NCI-H187 treated with DMSO at 0.1 percent for 48 hours (cell line): ENCODE measurements at places on chromosomes 6 and 20.

DNA sequence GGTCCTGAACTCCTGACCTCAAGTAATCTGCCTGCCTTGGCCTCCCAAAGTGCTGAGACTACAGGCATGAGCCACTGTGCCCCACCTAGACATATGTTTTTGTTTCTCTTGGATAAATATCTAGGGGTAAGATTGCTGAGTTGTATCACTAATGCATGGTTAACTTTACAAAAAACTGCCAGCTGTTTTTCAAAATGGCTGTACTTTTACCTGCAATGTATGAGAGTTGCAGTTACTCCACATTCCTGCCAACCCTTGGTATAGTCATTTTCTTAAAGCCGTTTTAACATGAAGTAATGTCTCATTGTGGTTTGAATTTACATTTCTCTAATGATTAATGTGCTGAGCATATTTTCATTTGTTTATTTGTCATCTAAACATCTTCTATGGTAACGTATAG lies 289.7 kb downstream of the UTRN start:
- DNase-seq, result no peak

- DNase-seq, result no peak
Observed at GRCh38 chr6:36110863-36111262, 19.4 kb upstream of the MAPK13 start.

DNA sequence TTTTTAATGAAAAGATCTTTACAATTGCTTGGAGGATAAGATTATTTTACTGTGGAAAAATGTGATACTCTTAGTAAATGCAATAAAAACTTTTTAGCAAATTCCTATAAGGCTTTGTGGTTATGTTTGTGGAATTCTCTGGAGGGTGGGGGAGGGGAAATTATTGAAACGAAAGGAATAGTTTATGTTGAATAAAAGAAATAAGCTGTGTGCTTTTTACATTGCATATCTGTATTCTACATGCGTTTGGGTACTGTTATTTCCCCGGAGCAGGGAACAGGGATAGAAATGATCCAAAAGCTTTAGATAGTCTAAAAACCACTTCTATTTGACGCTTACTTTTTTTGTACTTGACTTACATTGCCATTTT lies 143.8 kb downstream of the SLC16A10 start:
- no peak for DNase-seq

DNA sequence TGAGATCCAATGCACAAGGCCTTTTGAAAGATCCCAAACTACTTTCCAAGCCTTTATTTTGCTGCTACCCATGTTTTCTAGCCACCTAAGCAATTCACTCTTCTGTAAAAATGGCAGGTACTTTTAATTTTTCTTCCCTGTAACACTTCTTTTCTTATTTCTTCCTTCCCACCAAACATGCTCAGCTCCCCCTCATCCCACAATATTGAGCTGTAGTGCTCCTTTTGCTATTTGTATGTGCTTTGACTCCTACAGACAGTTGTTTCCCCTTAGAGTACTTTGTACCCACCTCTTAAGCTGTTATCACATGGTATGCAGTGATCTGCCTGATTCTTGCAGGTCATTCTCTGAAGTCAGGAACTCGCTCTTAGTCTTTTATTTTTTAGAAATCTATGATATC lies 49.3 kb downstream of the QKI start:
- DNase-seq, result no peak

DNA sequence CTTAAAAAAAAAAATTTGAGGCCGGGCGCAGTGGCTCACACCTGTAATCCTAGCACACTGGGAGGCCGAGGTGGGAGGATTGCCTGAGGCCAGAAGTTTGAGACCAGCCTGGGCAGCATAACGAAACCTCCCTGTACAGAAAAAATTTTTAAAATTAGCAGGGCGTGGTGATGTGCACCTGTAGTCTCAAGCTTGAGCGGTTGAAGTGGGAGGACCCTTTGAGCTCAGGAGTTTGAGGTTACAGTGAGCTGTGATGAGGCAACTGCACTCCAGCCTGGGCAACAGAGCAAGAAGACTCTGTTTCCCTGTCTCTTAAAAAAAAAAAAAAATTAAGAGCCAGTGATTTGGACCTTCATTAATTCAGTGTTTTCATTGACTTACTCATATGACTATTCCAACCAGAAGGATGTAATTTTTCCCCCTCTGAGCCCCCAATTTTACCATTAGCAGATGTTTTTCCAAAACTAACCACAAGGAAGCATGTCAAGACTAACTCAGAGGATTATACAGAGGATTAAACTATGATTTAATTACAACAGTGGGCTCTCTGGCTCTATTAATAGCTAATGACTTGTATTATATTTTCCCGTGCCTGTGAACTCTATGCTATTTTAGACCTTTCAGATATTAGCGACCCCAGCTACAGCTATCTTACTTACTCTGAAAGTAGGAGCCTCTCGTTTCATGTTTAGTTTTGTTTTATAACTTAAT lies 75.1 kb downstream of the ARID1B start:
- DNase-seq, result no peak

GRCh38 chr6:151119823-151120524 lies 119.8 kb upstream of the AKAP12 start:
- DNase-seq, result no peak

GRCh38 chr6:99432877-99433276 lies 7.8 kb upstream of the PNISR start:
- no peak for DNase-seq

DNA sequence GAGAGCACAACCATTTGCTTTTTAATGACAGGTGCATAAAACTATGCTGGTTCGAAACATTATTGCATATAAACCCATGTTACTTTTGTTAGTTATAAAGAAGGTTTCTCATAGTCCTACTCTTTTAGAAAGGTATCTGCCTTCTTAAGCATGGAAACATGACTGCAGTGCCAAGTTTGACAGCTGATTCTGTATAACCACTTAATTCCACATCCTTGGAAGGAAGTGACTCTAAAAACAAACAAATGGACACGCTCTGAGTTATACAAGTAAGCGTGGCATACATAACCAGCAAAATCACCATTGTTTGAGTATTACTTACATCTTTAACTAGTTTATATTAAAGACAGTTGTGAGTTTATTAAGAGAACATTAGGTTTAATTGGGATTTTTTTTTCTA lies 125.0 kb upstream of the HDGFL1 start:
- no peak for DNase-seq

DNA sequence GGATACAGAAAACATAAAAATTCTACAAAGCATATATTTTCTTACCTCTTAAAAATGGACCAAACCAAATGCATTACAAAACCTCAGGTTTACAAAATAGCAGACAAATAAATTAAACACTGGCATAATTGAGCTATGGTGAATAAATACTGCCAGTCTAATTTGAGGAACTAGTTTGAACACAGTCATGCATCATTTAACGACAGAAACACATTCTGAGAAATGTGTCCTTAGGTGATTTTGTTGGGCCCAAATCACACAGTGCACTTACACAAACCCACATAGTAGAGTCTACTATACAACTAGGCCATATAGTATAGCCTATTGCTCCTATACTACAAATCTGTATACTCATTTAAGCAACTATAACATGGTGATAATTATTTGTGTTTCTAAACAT lies 215.6 kb downstream of the FOXC1 start:
- DNase-seq, result no peak

DNA sequence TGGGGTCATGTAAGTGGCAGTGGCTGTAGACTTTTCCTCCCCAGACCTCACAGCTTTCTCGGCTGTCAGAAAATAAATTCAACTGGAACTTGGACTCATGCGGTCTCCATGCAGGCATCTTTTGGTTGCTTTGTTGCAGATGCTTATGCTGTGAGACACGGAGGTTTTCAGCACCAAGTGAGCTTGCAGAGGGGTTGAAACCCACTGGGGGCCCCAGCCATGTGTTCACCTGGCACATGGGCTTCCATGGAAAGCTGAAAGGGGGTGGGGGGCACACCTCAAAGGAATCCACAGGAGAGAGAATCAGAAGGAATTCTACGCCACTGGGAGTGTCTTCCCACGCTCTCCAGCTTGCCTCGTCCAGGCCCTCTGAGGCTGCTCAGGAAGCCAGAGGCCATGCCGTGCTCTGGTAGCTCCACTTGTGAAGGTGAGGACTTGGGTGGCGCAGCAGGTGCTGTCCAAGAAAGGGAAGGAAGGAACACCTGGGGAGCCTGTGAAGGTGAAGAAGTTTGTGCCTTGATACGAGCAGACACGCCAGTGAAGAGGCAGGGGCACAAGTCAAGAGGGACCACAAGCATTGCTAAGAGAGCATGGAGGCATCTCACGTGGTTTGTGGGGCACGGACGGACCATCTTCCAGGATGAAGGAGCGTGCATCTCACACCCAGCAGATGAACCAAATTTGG lies 134.3 kb upstream of the PMEPA1 start:
- DNase-seq, result no peak

DNA sequence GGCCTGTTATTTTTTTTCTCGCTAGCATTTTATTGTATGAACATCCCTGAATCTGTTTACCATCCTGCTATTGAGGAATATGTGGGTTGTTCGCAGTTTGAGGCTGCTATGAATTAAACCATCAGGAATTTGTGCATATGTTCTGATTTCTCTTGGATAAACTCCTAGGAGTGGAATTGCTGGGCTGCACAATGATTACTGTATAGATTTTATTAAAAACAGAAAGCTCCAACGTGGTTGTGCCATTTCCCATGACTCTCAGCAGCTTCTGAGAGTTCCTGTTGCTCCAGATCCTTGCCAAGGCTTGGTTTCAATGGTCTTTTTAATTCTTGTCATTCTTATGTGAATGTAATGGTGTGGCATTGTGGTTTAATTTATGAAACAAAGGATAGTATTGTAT lies 75.1 kb downstream of the EDN3 start:
- no peak for DNase-seq

GRCh38 chr6:18153311-18153703 lies 1.6 kb downstream of the TPMT start:
- DNase-seq, result no peak

DNA sequence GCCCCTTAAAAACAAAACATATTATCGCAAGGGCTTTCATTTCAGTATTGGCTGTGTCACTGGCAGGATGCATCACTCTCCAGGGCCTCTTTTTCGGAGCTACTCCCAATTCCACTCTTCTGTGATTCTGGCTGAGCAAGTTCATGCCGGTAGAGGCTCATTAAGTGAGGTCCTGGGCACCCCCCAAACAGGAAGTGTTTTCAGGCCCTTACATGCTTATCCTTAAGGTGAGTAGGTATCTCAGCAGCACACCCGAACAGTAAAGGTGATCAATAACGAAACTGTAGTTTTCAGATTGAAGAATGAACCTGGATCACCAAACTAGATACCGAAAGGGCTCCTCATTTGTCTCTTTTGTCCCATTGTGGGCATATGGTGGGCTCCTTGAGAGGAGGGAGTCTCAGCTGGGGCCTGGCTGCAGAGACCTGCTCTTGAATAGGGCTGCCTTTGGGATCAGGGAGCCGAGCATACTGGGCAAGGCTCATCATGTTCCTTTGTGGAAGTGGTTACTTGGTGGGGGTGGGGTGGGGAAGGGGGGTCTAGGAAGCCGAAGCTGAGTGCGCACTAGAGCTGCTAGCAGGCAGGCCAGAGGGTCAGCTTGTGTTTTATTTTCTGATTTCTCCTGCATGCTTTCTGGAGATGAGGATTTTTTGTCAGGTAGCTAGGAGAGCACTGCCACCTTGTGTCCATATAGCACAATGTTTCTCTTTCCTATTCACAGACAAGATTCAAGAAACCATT lies 65.2 kb downstream of the CDS2 start:
- peak; percentile 59 for DNase-seq

DNA sequence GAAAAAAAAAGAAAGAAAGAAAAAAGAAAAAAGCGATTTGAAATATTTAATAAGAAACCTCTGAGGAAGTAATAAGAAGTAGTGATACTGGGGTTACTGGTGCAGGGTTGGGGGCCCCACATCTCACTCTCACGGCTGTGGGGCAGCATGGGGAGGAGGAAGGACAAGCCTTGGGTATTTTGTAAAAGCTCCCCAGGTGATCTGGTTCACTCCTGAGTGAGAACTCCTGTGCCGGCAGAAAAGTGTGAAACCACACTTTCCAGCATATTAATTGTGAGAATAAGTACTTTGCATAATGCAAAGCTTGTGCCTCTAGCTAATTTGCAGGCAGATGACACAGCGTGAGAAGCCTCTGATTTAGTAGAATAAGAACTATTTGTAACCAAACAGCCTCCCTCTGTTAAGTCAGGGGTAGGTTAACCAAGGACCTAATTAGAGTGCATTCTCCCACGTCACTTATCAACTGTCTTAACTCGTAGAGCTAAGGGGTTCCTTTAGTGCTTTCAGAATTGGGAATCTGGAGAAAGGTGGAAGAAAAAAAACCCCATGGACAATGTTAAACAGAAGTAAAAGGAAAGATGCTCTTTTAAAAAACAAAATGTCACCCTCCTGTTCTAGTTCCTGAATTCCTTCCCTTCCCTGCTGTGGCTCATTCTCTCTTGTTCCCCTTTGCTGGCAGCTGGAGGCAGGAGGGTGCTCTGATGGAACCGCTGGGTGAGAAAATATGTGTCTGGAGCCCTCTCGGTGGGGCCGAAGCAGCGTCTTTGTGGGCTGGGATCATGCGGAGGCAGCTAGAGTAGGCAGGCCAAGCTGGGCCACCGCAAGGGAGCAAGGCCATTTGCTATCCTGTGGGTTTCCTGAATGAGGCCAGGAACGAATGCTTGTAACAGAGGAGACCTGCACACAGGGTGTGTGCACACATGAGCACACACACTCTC lies 108.7 kb downstream of the FYN start:
- no peak for DNase-seq

GRCh38 chr20:59819496-59820203 lies 113.8 kb downstream of the SYCP2 start:
- no peak for DNase-seq

GRCh38 chr6:54491431-54491830 lies 183.2 kb downstream of the TINAG start:
- DNase-seq, result no peak

DNA sequence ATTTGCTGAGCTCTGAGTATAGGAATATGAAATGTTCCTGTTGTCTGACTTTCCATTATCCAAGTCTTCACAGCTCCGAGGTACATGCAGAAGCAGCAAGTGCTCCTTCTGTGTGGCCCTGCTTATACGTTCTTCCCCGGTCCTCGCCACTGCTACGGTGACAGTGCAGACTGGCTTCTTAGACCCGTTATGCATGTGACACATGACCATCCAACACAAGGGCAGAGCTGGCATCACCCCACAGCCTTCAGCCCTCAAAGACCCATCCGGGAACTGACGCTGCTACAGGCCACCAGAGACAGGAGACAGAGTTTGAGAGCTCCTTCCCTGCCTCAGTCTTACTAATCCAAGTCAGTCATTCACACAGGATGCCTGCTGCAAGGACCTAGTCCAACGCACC lies 70.4 kb downstream of the TRAM2 start:
- DNase-seq, result no peak

GRCh38 chr20:46347841-46348803 lies 39.8 kb upstream of the CDH22 start:
- peak; percentile 28 for DNase-seq
